EH (cell line): ENCODE measurements at places on chromosomes 16 and 17.
A peak's percentile ranks its signal among the peaks of the same experiment; 100 is the strongest.

DNA sequence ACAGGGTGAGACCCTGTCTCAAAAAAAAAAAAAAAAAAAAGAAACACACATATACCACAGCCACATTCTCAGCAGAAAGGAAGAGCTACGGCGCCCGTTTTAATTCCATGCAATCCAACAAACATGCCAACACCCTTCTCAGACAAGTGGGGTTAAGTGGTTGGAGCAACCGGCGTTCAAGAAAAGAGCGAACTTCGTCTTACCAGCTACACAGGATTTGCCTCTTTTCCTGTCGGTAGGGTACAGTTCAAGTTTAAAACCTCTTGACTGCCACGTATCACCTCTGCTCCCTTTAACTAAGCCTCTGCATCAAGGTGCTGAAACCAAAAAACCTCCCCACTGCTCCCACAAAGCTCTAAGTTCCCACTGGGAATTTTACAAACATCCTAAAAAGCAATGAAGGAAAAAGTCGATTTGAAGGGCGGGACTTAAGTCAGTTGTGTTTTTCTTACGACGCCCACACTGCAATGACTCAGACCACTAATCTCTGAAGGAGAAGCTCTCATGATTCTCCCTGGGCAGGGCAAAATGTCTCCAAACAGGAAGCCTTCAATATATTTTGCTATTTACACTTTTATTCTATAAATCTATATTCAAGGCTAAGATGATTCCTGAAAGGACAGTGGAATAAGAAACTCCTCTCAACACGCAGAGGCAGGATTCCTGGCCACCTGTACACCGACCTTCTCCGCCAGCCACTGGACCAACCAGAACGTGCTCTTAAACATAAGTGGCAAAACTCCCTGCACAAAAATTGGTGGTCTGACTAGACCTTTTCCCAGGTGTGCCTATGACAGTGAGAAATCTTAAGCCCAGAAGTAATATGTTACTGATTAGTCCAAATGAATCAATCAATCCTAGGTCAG lies 18.8 kb downstream of the SRP68 start:
- DNase-seq = peak; percentile 69

- DNase-seq = no peak
These were observed 1570.0 kb upstream of the GOT2 start for GRCh38 chr16:60304066-60304465.

DNA sequence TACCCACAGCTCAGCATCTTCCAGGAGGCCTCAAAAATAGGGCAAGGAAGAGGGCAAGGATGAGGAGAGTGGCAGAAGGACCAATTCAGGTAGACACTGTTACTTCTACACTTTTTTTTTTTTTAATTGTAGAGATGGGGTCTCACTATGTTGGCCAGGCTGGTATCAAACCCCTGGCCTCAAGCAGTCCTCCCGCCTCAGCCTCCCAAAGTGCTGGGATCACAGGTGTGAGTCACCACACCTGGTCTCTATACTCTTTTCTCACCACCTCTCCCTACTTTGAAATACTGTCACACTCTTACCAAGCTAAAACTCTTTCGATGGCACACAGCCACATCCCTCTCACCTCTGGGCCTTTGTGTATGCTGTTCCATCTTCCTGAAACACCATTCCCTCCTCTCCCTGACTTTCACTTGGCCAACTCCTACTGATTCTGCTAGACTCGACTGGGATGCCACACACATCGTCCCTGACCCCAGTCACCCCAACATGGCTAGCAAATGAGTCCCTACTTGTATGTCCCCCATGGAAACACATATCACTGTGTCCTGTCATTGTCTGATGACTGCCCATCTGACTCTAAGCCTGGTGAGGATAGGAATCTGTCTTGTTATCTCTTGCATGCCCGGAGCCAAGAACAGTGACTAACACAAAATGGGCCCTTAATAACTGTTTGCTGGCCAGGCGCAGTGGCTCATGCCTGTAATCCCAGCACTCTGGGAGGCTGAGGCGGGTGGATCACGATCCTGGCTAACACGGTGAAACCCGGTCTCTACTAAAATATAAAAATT lies 7.2 kb upstream of the SLC43A2 start:
- DNase-seq = peak; percentile 19

GRCh38 chr17:7750321-7750821 lies 32.8 kb downstream of the DNAH2 start:
- peak; percentile 93 for DNase-seq

GRCh38 chr16:84826558-84826941 lies 6.8 kb downstream of the CRISPLD2 start:
- peak; percentile 68 for DNase-seq

- DNase-seq = no peak
These were observed 7.2 kb upstream of the PLXDC1 start for GRCh38 chr17:39158623-39159022.

GRCh38 chr17:54971147-54971546 lies 2.6 kb downstream of the STXBP4 start:
- no peak for DNase-seq

DNA sequence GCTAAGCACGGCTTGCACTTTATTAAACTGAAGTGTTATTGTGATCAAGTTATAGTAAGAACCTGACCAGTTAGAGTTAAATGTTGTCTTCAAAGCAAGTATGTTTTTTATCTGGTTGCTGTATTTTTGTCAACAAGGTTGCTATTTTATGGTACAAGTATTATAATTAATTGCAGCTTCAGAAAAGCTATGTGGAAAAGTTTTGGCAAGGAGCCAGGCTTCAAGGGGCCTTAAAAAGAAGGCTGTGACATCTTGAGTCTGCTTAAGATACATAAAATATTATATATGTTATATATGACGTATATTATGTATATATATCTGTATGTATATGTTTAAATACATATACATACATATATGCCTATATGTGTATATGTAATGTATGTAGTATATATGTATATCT lies 1461.2 kb upstream of the CDH8 start:
- no peak for DNase-seq

DNA sequence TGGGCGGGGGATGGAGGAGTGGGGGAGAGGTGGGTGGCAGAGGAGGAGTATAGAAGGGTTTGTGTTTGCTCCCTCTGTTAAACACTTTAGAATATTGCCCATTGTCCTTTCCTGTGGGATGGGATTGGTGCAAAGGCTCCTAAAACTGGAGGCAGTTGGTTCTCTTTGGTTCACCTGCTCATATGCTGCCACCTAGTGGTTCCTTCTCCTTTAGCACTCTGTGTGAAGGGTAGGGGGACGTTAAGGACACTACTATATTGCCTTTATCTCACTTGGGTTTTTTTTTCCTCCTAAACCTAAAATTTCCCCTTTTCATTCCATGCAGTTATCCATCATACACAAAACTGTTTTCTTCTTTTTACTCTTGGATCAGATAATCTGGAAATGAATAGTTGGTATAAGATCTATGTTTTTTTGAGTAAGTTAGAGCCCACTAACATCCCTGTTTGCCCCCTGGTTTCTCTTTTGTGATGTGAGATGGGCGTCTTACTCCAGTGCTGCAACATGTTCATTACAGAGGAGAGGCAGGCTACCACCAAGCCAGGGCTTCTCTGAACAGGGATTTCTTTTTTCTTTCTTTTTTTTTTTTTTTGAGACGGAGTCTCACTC lies 23.8 kb downstream of the SNX11 start:
- DNase-seq = peak; percentile 70

- DNase-seq = no peak
These were observed 8.4 kb upstream of the TAT start for GRCh38 chr16:71585318-71585703.

DNA sequence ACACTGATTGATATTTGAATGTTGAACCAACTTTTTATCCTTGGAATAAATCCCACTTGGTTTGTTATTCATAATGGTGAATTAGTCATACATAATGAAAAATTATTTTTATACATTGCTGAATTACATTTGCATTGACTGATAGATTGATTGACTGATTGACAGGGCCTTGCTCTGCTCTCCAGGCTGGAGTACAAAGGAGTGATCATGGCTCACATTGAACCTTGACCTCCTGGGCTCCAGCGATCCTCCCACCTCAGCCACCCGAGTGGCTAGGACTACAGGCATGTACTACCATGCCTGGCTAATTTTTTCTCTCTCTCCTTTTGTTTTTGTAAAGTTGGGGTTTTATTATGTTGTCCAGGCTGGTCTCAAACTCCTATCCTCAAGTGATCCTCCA lies 97.8 kb downstream of the ARHGAP44 start:
- DNase-seq = no peak

DNA sequence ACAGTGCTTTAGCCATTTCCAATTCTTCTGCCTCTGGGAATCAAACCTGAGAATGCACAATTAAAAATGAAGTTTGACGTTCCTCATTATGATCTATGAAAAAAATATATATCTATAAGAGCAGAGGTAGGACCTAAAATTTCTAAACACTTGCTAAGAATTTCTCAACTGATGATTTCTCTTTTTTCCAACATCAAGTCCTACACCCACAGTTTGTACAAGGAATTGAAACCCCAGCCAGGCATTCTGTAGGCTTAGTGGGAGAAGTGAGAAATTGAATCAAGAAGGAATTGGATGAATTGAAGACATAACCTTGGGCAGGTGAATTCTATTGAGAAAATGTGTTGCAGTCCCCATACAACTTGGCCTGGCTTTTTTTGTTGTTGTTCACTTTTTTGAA lies 2.7 kb downstream of the CACNG3 start:
- no peak for DNase-seq
